Tibial nerve (tissue), 4 donors: ENCODE measurements at places on chromosomes 2 and 18. TPM values are rescaled to one million over a fixed set of nuclear protein-coding genes. Genes with fewer than 3 reads are reported as not detected.

- DNase-seq = peak; percentile 39
Measured at GRCh38 chr2:219178377-219179175, 501 bp downstream of the RETREG2 start.

RBM43 gene
- total RNA-seq = 13.6 TPM

SLC66A3 gene
- total RNA-seq = 120 TPM

POTEC gene
- total RNA-seq = not detected

ONECUT2 gene
- total RNA-seq = not detected
